Skin of body (tissue), 3 donors: ENCODE measurements at places on chromosomes 1 and 21. TPM values are rescaled to one million over a fixed set of nuclear protein-coding genes. Genes with fewer than 3 reads are reported as not detected.

- DNase-seq, result no peak
Measured at GRCh38 chr21:44757731-44758130, 43.9 kb downstream of the UBE2G2 start.

- DNase-seq, result no peak
Measured at GRCh38 chr1:46244656-46245371, 2.7 kb upstream of the RAD54L start.

DNA sequence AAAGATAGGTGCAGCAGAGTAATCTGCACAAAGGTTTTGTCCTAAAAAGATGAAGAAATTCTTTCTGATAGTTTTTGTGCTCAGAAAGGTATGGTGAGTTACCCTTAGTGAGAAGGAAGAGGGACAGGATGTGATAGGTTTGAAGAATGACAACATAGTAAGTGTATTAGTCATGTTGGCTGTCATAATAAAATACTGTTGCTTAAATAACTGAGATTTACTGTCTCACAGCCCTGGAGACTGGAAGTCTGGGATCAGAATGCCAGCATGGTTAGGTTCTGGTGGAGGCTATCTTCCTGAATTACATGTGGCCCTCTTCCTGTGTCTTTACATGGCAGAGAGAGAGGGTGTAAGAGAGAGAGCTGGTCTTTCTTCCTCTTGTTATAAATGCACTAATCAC lies 965.2 kb downstream of the TTLL7 start:
- DNase-seq, result no peak

GRCh38 chr1:87159378-87159915 lies 169.2 kb upstream of the LMO4 start:
- no peak for DNase-seq

- no peak for DNase-seq
Measured at GRCh38 chr21:36910581-36911307, 55.7 kb downstream of the HLCS start.

DNA sequence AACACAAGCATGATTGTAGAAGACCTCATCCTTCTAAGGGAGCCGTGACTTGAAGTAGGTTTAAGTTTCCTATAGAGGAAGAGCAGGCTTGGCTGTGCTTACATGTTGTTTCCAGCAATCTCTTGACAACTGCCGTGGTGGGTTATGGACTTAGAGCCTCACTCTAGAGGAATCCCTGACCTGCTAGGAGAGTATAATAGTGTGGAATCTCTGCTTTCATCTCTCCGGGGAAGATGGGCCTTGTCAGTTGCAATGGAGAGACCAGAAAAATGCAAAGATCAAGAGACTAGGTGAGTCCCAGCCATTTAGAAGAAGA lies 137.6 kb downstream of the MIS18A start:
- no peak for DNase-seq

GRCh38 chr1:203166192-203166940 lies 9.3 kb downstream of the MYBPH start:
- no peak for DNase-seq

Gene RIMKLA
- total RNA-seq, result 0.10 TPM

- DNase-seq, result no peak
Measured at GRCh38 chr1:12179111-12179519, 12.3 kb downstream of the TNFRSF1B start.

DNA sequence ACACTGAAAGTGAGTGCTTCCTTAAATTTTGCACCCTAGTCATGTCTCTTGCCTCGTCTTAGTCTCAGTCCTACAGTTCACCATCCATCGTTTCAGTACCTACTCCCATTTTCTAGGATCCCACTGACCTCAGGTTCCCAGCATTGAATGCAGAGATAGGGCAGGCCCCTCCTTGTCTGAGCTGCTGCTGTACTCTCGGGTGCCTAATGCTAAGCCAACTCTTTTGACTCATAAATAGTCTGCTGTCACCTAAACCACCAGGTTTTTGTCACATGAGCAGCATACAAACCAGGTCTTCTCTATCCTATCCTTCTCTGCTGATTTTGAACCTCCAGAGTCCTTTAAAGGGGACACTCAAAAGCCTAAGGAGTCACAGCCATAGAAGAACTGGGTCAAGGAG lies 3.0 kb downstream of the ARHGAP30 start:
- no peak for DNase-seq

DNA sequence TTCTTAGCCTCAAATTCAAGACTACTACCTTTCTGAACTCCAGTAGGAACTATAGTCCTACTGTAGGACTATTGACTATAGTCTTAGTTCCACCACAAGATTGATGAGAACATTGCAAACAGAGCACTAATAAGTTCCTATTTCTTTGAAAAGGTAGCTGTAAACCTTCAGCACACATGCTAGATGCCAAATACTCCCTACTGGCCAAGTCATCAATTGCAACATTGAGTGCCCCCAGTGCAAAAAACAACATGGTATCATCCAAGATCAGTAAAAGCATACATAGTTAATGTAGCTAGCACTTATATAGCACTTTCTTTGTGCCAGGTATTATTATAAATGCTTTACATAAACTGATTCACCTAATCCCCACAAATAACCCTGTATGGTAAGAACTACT lies 99.8 kb downstream of the MRPL39 start:
- DNase-seq, result no peak

DNA sequence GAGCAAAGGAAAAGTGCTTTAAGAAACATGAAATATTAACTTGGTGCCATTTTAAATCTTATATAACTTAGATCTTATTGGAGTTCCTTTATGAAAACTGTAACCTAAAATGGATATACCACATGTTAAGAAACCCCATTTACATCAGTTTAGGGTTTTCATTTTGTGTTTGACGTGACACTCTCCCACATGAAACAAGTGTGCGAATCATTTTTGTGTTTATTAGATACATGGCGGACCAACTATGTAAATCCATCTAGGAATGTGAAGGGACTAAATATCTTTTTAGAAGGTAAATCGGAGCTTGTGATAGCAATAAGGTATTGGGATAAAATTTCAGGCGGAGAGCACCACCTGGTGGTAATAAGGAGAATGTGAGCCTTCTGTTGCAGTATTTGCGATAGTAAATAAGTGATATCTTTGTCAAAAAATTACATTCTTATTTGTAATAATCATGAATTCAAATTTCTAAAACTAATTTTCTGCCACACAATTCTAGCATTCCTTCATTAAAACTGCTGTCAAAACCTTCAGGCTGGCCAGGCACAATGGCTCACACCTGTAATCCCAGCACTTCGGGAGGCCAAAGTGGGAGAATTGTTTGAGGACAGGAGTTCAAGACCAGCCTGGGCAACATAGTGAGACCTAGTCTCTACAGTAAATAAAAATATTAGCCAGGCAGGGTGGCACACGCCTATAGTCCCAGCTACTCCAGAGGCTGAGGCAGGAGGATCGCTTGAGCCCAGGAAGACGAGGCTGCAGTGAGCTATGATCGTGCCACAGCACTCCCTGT lies 31.3 kb downstream of the SMAP2 start:
- peak; percentile 40 for DNase-seq

DNA sequence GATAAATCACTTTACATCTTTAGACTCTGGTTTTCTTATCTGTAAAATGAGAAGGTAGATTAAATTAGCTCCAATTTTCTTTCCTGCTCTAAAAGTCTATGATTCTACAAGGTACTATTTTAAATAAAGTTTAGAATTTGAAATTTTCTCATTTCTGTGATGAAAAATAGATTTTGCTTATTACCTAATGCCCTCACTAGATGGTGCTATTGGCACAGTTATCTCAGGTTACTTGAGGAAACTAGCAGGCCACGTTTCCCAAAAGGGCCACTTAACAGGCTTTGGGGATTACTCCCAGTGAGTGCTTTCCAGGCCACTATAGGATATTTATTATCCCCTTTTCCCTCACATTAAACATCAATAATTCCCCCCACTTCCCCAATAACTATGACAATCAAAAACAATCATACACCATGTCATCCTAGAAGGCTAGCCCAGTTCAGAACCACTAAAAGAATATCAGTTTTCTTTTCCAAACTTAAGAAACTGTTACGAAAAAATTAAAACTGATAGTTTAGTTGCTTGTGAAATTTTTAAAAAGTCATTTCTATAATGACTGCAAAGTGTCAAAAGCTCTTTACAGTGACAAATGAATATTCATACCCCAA lies 30.6 kb downstream of the OMA1 start:
- DNase-seq, result peak; percentile 51

GRCh38 chr1:20732071-20732587 lies 374 bp downstream of the SH2D5 start:
- DNase-seq, result no peak

GRCh38 chr1:80036690-80037432 lies 1030.3 kb upstream of the ADGRL4 start:
- no peak for DNase-seq

Gene PKNOX1
- total RNA-seq, result 14.7 TPM

DNA sequence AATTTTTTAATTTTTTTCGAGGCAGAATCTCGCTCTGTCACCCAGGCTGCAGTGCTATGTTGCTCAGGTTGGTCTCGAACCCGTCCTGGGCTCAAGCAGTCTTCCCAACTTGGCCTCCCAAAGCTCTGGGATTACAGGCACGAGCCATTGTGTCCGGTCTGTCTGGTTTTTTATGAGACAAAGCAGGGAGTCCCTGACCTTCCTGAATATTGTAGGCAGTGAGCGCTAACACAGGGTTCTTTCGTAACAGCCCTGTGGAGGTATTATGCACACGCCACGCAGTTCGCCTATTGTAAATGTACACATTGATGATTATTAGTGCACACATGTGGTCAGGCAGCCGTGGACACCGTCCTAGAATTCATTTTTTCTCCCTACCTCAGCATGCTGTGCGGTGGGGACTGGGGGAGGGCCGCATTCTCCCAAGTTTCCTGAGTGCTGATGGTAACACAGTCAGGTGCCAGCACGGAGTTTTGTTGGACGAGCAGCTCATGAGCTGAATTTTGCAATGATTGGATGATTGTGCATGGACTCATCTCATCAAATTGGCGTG lies 19.6 kb downstream of the SPSB1 start:
- no peak for DNase-seq

DNA sequence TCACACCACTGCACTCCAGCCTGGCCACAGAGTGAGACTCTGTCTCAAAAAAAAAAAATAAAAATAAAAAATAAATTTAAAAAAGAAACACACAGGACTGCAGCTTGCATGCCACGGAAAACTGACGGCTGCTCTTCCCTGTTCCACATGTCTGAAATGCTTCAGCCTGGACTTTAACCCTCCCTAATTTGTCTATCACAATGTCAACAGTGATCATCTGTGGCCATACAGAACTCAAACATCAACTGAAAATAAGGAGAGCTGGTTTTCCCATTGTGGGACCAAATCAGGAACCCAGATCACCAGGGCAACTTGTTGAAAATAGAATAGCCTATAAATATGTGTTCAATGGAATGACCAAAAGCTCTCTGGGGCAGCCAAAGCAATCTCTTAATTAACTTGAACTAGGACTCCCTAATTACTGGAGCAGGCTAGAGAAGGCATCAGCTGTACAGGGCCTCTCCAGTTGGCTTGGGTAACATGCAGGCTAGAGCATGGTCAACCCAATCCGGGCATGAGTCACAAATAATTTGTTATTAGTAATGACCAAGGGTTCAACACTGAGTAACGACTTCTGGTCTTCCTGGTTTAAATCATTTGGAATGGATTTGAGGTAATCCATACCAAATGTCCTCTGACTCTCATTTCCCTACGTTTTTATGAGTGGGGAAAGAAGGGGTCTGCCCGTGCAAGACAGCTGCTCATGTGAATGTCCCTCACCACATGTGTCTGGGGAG lies 62.7 kb upstream of the KAZN start:
- DNase-seq, result no peak

Gene CHI3L2
- 5.5 TPM for total RNA-seq

Gene GBP6
- 0.39 TPM for total RNA-seq

- peak; percentile 71 for DNase-seq
Measured at GRCh38 chr1:241531195-241532161, 700 bp upstream of the KMO start.

- no peak for DNase-seq
Measured at GRCh38 chr1:212139526-212140135, 104.1 kb downstream of the DTL start.

Gene SEC16B
- 9.6 TPM for total RNA-seq

Gene INTS3
- 40.5 TPM for total RNA-seq

Gene NGF
- 4.1 TPM for total RNA-seq

Gene STPG1
- total RNA-seq, result 2.7 TPM

DNA sequence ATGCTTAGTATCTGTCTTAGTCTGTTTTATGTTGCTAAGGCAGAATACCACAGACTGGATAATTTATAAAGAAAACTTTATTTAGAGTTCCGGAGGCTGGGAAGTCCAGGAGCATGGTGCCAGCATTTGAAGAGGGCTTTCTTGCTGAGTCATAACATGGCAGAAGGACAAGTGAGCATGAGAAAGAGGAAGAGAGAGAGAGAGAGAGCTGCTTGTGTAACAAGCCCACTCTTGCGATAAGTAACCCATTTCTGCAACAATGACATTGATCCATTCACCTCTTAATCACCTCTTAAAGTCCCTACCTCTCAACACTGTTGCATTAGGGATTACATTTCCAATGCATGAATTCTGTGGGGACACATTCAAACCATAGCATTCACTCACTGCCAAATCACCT lies 11.7 kb upstream of the MYOCOS start:
- DNase-seq, result no peak

DNA sequence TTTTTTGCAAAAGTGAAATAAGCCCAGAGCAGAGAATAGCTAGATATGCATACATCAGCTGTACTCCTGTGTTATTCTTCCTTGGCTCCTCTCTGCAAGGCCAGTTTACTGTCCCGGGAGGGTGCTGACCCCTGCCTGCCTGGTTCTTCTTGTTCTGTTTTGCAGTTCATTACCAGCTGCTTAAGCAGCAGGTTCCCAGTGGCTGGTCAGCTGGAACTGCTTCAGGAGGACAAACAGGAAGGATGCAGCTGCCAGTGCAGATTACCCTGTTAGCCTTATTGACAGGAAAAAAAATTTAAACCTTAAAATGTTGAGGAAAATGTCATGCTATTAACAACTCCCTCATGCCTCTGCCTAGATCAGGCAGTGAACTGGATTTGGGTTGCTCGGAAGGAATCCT lies 16.0 kb upstream of the LRIG2 start:
- DNase-seq, result no peak

- DNase-seq, result no peak
Measured at GRCh38 chr1:209456878-209457277, 126.6 kb upstream of the CAMK1G start.

- no peak for DNase-seq
Measured at GRCh38 chr21:45277101-45278045, 10.3 kb downstream of the POFUT2 start.
